ENCODE measurements at places on chromosomes 16 and 17. TPM values are rescaled to one million over a fixed set of nuclear protein-coding genes. Genes with fewer than 3 reads are reported as not detected.

The CDH8 gene
- total RNA-seq, result not detected

The RNF112 gene
- total RNA-seq, result 0.20 TPM

GRCh38 chr17:20200016-20200795, 191.0 kb downstream of the SPECC1 start:
- DNase-seq, result no peak
- no peaks in the 10 kb centered on the region for H3K36me3 ChIP-seq
- peaks cover 4% of the 10 kb centered on the region for H3K4me1 ChIP-seq
- H3K27me3 ChIP-seq, result no peaks in the 10 kb centered on the region
- H3K27ac ChIP-seq, result no peak overlapping the region

The SERPINF2 gene
- total RNA-seq, result 0.19 TPM
